NCI-H446 treated with DMSO at 0.1 percent for 48 hours (cell line): ENCODE measurements at places on chromosomes 5 and 9.

- no peak for DNase-seq
Observed at GRCh38 chr5:91211997-91212713, 171.0 kb downstream of the ARRDC3 start.

DNA sequence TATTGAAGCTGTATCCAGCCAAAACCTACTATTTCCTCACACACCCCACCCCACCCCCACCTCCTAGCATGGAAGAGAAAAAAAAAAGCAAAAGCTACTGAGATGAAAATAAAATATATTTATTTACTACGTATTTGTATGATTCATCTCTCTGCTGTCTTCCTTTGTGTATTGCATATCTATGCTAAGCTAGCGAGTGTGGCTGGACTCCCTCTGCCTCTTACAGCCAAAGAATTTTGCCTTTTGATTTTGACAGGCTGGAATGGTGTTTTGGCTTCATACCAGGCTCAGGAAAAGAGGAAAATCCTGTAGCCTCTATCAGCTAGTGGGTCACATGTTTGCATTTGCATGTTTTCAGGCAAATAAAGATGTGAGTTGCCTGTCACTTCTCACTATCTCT, 2.2 kb downstream of the ABLIM3 start:
- no peak for DNase-seq

DNA sequence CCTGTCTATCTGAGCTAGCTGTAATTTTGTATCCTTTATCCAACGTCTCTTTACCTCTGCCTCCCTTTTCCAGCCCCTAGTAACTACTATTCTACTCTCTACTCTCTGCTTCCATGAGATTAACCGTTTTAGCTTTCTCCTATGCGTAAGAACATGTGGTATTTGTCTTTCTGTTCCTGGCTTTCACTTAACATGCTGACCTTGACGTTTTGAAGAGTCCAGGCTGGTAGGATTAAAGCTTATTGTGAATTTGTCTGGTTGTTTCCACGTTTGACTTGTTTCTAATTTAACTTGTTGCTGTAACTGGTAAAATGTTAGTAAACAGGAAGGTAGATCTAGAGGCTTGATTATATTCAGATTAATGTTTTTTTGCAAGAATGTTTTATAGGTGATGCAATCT, 385.3 kb downstream of the PSAT1 start:
- no peak for DNase-seq

- DNase-seq = no peak
Observed at GRCh38 chr5:39835371-39835770, 410.6 kb upstream of the DAB2 start.

- no peak for DNase-seq
Observed at GRCh38 chr9:487429-487828, 272.8 kb downstream of the DOCK8 start.

DNA sequence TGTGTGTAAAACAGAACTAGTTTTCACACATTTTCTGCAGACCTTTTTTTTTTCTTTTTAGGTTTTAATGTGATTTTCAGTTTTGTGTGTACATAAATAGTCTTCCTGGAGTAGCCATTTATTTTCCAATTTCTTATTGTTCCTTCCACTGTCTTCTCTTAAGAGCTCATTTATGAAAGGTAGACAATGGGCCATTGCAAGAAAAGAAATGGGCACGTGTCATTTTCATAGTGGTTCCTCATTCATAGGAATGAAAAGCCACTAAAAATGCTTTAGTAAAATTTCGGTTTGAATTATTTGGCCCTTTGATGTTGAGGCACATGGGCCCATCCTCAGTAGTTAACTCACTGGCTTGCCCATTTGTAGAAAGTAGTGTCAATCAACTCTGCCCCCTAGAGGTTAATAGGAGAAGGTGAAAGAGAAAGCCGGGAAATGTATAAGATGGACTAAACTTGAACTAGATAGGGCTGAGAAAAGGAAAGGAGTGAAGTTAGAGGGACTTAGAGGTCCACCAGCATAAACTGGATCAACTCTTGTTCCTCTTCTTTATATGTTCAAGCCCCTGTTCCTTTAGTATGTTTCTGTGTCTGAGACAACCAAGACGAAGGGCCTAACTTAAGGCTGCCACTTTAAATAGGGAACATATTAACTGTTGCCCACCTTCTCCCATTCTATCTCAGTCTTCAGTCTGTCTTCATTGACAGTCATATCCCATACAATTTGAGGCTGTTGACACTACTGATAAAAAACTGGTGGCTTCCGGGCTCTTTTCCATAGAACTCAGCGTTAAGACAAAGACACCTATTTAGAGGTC, 72.6 kb downstream of the SMARCA2 start:
- DNase-seq = peak; percentile 45

DNA sequence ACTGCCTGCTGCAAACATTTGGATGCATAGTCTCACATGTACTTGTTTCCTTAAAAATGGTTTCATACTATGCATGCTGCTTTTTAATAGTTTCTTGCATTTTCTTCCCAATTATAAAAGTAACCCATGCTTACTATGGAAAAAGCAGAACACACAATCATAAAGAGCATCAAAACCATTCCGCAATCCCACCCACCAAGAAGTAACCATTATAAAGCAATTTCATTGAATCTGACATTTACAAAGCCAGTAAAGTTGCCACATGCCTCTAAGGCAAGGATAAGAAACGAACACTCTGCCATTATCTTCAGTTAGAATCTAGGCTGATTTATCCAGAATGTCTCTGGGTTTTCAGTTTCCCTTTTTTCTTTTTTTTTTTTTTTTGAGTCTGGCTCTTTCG, 92.7 kb upstream of the OSMR start:
- DNase-seq = no peak

- no peak for DNase-seq
Observed at GRCh38 chr9:110105107-110105506, 102.9 kb downstream of the C9orf152 start.

DNA sequence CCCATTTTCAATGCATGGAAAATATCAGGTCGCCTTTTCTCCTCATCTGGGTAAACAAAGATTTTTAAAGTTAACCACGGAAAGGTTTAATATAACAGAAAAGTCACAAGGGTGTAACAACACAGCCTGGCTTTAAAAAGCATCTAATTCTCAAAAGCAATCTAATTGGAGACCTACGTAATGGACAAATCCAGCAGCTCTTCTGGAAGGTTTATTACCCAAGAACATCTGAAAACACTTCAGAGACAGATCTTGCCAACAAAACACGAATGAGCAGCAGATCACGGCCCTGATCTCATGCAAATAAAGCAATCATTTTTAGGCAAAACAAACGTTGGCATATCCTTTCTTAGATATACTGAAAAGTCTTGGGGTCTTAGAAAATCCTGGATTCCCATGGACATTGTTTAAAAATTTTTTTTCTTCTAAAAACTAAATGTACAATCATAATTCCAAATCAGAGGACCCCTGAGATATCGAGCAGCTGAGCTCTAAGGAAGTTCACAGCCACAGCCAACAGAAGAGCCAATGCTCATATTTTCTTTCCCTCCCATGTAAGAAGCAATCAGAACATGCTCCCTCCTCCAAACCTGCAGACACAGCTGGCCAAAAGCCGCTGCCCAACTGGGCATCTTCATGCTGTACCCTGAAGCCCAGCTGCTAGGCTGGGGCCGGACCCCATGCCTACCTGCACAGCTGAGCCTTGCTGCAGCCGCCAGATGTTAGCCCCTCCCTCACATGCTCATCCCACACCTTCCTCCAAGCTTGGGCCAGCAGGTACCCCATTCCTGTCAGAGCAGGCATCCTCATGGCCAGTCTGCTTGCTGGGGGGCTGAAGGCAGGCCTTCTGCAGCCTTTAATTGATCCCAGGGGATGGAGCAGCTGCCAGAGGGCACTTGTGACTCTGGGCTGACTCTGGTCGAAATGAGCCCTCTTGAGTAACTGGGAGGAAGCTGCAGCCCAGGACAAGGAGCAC, 11.2 kb downstream of the ANKS6 start:
- DNase-seq = no peak
